ENCODE measurements at places on chromosomes 1 and 21.

DNA sequence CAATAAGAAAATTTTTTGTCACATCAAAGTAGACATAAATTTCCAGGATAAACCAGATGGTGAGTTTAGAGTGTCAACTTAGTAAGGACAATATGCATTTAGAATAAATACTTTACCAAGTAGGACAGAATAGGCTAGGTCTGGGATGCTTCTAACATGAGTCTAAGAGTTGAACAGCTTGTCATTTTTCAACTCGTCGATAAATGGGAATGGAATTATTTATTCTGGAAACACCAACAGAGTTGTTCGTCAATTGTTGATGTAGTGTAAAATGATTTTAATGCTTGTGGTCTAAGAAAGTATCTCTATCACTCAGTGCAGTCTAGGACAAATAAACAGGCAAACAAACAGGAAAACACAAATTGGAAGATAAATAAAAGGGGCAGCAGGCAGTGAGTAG is 358.4 kb upstream of the ST6GALNAC5 start:
- no peak for DNase-seq

DNA sequence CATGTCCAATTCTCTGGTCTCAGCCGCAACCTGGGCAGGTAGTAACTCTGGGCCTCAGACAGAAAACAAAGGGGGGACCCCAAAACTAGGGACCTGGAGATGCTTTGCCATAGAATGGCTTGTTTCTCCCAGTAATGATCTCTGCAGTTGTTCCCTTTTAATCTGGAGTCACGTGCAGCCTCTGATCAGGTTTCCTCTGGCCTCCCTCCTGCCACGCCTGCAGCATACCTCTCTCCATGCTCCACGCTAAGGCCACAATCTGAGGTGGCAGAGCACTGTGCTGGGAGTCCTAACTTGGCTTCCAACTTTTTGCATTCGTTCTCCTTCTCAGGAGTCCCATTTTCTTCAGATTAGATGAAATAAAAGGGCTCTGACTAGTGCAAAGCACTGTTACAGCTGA is 1.9 kb downstream of the PABPC4 start:
- no peak for DNase-seq

GRCh38 chr1:31443673-31444072 is 30.7 kb downstream of the SERINC2 start:
- DNase-seq = no peak

DNA sequence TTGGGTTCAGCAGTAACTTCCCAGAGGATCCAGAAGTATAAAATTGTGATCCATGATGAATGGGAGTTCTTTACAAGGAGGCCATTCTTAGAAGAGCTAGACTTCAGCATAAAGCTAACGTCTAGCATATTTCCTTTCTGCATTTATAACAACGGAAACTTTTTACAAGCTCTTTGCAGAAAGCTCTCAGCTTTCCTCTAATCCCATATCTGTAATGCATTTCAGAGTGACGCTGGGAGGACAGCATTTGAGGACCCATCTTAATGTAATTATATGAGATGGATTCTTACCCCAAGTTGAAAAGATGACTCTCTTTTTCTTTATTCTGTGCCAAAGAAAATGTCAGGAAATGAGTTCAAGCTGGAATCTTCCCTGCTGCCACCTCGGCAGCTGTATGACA is 132.0 kb upstream of the CACHD1 start:
- no peak for DNase-seq

GRCh38 chr1:53732912-53733317 is 6.0 kb downstream of the GLIS1 start:
- DNase-seq = no peak

DNA sequence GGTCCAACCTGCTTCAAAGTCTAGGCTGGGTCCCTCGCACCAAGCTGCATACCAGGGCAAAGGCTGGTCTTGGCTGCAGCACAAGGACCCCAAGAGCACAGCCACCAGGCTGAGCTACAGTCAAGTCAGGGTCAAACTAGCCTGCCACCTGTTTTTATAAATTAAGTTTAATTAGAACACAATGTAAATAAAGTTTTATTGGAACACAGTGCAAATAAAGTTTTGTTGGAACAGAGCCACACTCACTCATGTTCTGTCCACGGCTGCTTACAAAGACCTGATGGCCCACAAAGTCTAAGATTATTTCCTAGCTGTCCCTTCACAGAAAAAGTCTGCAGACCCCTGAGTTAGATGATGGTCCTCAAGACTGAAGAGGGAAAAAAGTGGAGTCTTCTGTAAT is 66.2 kb downstream of the MRPL37 start:
- no peak for DNase-seq

DNA sequence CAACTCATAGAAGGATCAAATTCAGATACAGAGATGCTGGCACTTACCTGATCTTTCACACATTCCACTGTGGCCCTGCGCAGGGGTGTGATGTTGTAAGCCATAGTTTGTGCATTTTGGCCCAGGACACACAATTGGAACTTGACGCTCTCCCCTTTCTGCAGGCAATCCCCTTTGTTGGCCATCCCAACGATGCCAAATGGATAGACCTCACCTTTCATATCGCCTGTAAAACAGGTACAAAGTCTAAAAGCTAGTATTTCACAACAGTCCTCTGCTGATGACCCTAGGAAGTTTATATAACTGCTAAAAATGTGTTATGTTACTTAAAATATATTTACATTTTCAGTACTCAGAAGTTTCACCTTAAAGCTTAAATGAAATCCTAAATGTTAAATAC is 3.9 kb upstream of the NRAS start:
- no peak for DNase-seq

- no peak for DNase-seq
These were observed 61.8 kb downstream of the ITPKB start for GRCh38 chr1:226677027-226678020.

DNA sequence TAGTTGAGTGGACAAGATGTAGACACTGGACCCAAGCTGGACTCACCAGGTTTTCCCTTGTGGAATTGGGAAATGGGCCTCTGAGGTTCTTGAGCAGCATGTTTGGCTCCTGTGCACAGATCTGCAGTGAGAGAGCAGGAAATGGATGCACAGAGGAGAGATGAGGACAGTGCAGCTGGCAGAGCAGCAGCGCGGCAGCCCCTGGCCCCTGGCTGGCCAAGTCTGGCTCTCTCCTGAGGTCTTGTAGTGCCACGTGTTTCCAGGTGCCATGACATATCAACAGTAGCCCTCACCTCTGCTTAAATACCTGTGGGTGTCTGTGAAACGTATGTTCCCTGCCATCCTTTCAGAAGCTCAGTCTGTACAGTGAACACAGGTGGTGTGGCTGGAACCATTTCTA is 19.2 kb upstream of the BCL10 start:
- no peak for DNase-seq

DNA sequence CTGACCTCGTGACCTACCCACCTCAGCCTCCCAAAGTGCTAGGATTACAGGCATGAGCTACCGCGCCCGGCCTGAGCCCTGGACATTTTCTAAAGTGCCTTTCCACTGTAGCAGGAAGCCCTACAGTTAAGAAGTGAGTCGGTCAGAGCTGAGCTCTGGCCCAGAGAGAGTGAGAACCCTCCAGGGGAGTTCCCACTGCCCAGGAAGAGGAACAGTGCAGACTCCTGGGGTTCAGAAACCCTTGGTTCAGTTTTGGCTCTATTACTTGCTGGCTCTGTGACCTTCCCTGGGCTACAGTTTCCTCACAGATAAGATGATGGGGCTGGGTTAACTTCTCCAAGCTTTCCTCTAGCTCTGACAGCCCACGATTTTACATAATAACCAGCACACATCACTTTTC is 20.9 kb downstream of the SLC9A1 start:
- no peak for DNase-seq

- DNase-seq = no peak
These were observed 23.6 kb downstream of the ATP2B4 start for GRCh38 chr1:203649999-203650836.

DNA sequence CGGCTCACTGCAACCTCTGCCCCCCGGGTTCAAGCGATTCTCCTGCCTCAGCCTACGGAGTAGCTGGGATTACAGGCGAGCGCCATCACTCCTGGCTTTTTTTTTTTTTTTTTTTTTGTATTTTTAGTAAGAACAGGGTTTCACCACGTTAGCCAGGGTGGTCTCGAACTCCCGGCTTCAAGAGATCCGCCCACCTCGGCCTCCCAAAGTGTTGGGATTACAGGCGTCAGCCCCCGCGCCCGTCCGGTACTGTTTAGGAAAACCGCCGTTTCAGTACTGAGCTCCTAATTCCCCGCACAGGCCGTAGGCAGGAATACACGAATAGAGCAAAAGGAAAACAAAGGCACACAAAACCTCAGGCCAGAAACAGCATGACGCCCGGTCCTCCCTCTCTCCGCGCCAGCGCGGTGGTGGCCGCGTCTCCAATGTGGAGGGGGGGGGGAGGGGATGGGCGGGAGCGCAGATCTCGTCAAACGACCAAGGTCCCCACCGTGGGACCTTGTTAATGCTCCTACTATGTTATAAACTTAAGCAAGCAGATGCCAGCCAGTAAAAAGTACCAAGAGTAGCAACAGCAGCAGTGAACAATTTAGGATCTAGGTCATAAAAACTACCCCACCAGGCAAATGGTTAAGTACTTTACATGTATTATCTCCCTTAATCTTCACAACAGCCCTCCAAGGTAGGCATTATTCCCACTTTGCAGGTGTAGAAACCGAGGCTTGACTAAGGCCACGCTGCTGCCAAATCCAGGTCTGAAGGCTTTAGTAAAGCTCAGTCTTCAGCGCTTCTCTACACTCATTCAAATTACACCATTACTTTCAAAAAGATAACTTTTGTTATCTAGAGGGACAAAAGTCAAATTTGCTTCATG is 648 bp upstream of the ADAR start:
- no peak for DNase-seq

DNA sequence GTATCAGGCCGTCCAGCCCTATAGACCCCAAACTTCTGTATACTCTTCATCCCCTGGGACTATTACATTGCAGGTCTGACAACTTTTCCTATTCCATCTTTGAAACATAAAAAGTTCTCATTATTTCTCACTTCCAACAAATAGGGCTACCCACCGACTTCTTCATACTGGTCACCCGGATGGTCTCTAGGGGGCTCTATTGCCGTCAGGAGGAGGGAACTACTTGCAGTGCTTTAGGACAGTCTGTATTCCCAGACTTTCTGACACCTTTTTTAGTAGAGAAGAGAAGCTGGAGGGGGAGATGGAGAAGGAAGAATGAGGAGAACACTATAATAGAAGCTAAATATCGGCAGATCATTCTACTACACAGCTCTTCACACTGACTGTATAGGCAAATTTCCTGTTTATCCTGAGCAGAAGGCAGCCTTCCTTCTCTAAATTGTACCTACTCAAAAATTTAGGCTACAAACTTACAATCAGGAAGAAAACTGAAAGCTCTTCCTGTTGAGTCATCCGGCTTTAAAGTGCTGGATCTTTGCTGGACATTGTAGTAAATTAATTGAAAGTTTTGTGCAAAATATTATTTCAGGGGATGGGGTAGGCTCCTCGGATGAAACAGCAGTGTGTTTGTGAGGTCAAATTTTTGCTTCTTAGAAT is 54.6 kb downstream of the CDC7 start:
- DNase-seq = no peak

DNA sequence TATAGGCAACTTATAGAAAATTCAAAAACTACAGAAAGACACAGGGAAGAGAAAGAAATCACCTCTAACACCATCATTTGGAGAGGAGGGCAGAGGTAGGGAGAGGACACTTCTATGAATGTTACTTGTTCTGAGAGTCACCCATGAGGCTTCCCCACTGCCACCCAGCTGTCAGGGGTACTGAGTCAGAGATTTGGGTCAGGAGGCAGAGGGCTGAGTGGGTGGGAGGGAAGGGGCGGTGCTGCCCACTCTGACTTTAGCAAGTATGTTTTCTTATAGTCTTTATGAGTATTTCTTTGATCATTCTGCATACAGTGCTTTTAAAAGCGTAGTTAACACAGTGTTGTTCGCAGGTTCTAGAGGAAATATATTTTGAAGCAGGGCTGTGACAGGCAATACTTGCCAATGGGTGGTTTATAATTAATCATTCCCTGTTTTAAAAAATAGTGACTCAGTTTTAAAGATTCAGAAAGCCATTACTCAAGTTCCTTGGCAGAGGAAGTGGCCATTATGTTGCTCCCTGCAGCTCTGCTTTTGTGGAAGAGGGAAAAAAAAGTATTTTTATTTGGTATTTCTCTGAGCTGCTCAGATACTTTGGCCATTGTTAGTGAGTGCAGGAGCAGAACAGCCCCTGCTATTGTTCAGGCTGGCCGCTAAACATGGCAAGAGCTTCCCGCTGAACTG is 18.3 kb downstream of the IL6R start:
- no peak for DNase-seq

DNA sequence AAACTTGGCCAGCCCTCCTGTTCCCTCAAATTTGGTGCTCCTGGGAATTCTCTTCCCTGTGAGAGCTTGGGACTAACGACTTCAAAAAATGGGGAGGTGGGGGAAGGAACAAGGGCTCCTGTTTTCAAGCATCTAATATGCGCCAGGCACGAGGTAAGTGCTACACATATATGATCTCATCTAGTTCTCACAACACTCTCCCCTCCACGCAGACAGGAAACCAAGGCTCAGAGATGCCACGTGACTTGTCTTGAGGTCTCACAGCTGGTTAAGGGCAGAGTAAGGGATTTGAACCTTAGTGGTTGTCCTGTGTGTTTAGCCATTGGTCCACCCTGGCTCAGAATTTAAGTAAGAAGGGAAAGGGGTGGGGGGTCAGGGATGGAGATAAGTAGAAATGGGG is 125.9 kb downstream of the DMRTB1 start:
- no peak for DNase-seq

GRCh38 chr1:15849775-15850324 is 2.3 kb downstream of the SPEN start:
- DNase-seq = no peak

DNA sequence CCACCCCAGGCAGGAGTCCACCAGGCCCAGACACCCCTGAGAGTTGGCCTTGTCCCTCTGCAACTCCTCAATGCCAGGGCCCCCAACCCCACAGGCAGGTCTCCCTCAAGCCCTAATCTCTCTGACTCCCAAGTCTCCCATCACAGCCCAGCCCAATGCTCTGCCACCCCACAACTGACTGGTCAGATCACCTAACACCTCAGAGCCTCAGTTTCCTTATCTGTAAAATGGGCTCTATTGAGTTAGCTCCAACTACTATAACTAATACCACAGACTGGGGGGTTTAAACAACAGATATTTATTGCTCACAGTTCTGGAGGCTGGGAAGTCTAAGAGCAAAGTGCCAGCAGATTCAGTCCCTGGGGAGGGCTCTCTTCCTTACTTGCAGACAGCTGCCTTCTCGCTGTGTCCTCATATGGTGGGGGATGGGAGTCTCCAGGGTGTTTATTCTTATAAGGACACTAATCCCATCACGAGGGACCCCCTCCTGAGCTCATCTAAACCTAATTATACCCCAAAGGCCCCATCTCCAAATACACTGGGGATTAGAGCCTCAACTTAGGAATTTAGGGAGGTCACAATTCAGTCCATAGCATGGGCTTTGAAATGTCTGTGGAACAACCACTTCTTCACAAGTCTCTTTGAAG is 34.9 kb upstream of the ZC3H12A start:
- DNase-seq = no peak

DNA sequence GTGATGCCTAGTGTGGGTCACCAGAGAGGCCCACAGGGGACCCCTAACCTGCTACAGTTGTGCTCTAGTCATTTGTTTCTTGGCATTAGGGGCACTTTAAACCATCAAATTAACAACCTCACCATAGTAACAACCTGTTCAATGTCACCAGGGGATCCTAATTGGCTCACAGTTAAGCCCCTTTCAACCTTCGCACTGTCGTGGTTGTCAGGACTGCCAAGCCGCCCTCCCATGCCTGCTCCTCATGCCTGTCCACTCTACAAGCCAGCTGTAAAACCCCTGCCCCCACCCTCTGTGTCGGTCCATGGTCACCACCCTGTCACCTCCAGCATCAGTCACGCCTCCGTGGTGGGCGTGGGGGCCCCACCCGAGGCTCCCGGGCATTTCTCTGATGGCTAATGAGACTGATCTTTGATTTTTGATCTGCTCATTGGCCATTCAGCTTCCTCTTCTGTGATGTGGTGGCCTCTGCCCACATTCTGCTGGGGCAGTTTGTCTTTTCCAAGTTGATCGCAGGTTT is 96.6 kb downstream of the WDR4 start:
- DNase-seq = no peak

All from NCI-H1436 treated with DMSO at 0.1 percent for 48 hours (cell line).